Islet precursor cell (in vitro differentiated cells): ENCODE measurements at places on chromosomes 12 and 14.

GRCh38 chr12:113870035-113870434 lies 96.1 kb downstream of the RBM19 start:
- no peak for DNase-seq

GRCh38 chr12:50187084-50187900 lies 20.1 kb upstream of the CERS5 start:
- DNase-seq, result peak; percentile 52

DNA sequence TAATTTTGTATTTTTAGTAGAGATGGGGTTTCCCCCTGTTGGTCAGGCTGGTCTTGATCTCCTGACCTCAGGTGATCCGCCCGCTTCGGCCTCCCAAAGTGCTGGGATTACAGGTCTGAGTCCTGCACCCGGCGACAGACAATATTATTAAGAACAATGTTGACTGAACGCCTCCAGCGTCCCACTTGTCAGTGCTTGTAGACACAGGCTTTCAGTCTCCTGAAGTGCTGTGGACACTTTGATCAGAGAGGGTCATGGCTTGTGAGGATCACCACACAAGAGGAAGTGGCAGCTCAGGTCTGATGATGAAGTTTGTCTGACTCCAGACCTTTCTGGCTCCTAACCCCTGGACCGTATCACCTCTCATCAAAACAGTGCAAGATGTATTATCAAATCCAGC lies 114.6 kb downstream of the CHST11 start:
- no peak for DNase-seq

- peak; percentile 65 for DNase-seq
Observed at GRCh38 chr14:66003082-66003730, 483.0 kb upstream of the CCDC196 start.

DNA sequence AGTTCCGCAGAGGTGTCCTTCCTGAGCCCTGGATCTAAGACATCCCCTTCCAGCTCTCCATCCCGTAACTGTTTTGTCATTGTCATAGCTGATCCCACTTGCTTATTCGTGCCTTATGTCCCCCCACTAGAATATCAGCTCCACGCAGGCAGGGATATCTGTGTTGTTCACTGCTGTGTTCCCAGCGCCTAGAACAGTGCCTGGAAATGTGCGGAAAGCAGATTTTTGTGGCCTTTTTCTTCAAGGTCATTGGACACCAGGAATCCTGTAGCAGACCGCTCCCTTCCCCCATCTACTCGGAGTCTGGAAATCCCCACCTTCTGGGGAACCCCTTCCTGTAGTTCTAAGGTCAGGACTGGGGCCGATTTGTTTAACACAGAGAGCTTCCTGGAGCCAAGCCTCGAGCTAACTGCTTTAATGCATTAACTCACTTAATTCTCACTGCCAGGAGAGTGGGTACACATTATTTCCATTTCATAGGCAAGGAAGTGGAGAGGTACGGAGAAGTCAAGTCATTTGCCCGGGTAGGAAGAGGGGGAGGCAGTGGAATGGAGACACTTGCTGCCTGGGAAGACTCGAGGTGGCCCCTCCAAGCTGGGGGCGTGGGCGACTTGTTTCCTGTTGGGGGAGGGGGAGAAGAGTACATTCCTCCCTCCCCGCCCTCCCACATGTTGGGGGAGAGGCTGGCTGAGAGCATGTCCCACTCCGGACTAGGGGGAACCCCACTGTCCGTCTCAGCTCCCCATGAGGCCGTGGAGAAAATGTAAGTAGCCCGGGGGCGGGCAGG lies 1.2 kb upstream of the SH2B3 start:
- peak; percentile 77 for DNase-seq

DNA sequence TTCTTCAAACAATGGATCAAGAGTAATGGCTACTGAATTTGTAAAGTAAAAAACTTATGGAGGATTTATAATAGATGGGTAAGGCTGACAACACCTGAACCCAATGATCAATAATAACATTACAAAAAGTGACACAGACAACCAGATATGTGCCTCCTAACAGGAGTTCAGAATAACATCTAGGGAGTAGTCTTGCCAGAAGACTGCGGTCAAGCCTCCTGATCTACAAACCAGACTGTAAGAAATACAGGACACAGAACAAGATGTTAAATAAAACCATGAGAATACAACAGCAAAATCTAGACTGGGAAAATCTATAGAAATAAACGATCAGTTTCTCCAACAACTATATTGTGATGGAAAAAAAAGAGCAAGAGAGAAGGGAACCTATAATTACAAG lies 262.6 kb upstream of the TMTC1 start:
- no peak for DNase-seq

- peak; percentile 95 for DNase-seq
Observed at GRCh38 chr12:48852734-48853688, 1.0 kb upstream of the DDX23 start.

DNA sequence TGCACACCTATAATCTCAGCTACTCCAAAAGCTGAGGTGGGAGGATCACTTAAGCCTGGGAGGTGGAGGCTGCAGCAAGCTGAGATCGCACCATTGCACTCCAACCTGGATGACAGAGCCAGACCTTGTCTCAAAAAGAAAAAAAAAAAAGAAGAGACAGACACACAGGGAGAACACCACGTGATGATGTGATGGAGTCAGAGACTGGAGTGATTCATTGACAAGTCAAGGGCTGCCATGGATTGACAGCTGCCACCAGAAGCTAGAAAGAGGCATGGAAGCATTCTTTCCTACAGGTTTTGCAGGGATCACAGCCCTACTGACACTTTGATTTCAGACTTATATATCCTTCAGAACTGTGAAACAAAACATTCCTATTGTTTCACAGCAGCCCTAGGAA lies 3.5 kb upstream of the HCFC2 start:
- DNase-seq, result peak; percentile 67

GRCh38 chr12:2011643-2012607 lies 7.7 kb upstream of the DCP1B start:
- DNase-seq, result no peak

DNA sequence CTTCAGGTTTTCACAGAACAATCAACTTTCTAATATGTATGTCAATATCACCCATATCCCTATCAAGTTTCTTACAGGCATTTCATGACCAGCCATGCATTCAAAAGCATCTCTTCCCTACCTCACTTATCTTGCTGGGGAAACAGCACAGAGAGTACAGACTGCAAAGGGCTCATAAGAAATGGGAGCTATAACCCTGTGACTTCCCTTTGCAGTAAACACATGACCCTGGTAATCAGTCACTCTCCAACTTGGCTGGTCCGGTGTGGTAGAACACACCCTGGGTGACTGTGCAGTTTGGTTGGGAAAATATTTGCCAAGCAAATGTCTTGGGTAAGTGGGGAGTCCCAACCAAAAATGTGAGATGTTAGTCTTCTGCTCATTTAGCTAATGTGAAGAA lies 49.4 kb upstream of the TMCC3 start:
- no peak for DNase-seq

GRCh38 chr14:22766457-22767322 lies at the start of gene OXA1L:
Gene OXA1L (plus strand): TSS chr14:22766688. CDS start chr14:22766702, 14 bp downstream.
- DNase-seq, result peak; percentile 97

GRCh38 chr14:103346286-103346685 lies 12.2 kb downstream of the EIF5 start:
- DNase-seq, result no peak

GRCh38 chr14:78946949-78947348 lies 776.8 kb downstream of the NRXN3 start:
- DNase-seq, result no peak

GRCh38 chr12:116604951-116605641 lies 45.9 kb downstream of the MAP1LC3B2 start:
- DNase-seq, result peak; percentile 43

GRCh38 chr12:94671917-94672316 lies 21.6 kb upstream of the TMCC3 start:
- no peak for DNase-seq

DNA sequence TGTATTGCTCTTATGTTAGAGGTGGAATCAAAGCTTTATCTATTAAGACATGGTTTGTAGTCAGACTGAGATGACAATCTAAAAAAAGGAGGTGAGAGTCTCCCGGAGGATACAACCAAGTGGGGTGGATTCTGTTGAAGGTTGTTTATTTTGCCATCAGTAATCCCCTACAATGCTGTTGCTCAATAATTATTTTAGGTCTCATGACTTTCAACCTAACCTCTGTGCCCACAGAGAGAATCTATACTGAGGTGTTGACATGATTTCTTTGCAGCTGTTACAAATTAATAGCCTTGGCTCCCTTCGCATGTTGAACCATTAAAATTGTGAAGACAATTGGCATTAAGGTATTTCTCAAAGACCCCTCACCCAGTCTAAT lies 28.7 kb upstream of the FOS start:
- DNase-seq, result no peak

- DNase-seq, result no peak
Observed at GRCh38 chr12:31278424-31278823, 47.5 kb downstream of the SINHCAF start.

GRCh38 chr14:103540821-103541708 lies 12.1 kb downstream of the TRMT61A start:
- no peak for DNase-seq

DNA sequence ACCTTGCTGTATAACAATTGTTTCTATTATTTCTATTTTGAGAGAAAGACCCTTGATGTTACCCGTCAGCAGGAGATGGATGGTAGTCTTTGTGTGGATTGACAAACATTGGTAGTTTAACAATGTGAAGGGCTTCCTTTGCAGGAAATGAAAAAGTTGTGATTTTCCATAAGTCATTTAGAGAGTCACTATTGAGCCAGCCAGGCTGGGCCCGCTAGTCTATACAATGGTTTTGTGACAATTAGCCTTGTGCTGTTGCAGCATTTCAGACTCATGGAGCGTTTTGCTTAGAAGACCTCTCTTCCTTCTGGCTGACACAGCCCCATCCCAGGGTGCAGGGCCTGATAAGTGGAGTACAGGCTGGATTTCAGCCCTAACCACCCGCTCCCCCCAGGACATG lies 18.3 kb upstream of the SLC38A2 start:
- no peak for DNase-seq

DNA sequence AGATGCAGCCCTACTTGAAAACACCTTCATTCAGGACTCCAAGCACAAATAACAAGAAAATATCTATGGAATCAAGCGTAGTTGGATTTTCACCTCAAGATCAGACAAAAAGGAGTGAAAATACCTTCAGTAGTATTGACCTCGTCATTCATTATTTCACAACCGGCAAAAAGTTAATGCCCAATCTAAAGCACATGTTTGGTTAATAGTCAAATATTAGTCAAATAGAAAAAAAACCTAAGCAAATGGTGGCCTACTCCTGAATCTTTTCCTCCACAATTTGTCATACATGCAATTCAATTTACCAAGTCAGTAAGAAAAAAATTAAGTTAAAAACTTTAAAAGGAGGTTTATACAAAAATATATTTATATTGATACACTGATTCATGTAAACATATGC lies 50.0 kb downstream of the SLC38A4 start:
- no peak for DNase-seq

GRCh38 chr14:41609704-41610183 lies 3.1 kb downstream of the LRFN5 start:
- peak; percentile 93 for DNase-seq

DNA sequence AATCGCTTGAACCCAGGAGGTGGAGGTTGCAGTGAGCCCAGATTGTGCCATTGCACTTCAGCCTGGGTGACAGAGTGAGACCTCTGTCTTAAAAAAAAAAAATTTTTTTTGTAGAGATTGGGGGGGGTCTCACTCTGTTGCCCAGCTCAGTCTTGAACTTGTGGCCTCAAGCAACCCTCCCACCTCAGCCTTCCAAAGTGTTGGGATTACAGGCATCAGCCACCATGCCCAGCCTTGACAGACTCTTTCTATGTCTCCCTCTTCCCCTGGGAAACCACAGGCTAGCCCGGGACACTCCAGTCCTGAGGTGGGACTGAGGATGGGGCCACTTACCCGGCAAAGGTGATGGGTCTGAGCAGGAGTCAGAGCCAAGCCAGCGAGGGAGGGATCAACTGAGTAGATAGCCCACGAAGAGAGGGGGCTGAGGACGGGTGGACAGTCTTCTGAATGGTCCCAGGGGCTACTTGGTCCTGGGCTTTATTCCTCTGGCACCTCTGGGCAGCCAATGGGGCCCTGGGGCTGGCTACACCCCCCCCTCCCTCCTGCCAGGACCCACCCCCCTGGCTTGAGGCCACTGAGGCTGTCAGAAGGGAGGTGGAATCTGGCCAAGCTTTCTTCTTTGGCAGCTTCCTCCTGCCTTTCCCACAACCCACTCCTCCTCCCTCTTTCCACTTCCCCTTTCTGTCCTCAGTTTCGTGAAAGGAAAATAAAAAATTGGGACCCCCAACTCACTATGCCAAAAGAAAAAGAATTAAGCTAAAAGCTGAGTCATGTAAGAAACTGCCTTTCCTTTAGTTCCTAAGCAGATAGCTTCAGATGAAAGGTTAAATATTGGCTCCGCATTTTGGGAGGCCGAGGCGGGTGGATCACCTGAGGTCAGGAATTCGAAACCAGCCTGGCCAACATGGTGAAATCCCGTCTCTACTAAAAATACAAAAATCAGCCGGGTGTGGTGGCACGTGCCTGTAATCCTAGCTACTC lies at the start of gene SDS:
TSS of gene SDS (minus strand) at position 453 of the 981 bp plus-strand sequence. CDS start 4,179 bp downstream, outside the sequence.
- DNase-seq, result no peak

DNA sequence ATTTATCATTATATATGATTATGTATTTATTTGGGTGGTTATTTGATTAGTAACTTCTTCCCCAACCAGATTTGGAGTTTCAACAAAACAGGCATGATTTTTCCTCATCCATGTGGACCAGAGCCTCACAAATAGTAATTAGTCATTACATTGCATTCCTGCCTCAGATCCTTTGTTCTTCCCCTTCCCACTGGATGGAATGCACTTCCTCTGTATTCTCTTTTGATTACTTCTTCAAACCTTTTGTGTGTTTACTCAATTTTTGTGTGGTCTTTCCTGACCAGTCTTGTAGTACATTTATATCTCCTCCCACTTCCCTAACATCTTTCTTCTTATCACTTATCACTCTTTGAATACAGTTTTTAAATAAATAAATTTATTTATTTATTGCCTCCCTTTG lies 15.5 kb downstream of the SYT1 start:
- no peak for DNase-seq

- DNase-seq, result peak; percentile 71
Observed at GRCh38 chr14:88168498-88169165, 154.4 kb downstream of the KCNK10 start.

DNA sequence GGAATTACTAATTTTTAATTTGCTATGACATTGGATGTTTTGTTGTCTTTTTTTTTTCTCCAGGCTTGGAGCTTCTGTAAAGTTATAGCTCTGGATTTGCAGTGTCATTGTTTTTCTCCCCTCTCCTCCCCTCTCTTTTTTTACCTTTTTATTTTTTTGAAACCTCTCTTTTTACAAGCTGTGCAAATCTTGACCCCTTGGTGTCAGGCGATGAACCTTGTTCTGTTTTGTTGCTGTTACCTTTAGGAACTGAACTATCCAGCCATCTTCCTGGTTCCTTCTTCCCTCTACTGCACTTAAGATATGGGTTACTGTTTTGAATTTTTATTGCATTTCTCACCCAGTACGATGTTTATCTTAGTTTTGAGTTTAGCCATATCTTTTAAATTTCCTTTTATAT lies 13.7 kb downstream of the KTN1 start:
- DNase-seq, result no peak
